ENCODE measurements at places on chromosomes 11 and 22.

DNA sequence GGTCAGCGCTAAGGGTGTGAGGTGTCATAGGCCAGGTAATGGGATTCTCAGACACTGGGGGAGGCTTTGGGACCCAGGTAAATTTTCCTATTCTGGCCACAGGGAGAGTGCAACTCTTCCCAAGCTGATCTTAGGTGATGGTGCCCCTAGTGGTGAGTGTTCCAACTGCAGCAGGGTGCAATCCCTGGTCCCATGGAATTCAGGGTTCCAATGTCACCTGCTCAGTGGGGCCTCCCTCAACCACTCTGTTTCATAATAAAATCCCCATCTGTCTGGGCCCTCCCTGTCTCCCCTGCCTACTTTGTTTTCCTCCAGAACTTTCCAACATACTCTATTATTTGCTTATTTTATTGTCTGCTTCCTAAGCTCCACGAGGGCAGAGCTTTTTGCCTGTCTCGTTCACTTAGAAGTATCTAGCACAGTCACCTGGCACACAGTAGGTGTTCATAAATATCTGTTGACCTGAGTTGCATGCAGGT is 2.9 kb upstream of the SGSM1 start:
- DNase-seq = no peak

DNA sequence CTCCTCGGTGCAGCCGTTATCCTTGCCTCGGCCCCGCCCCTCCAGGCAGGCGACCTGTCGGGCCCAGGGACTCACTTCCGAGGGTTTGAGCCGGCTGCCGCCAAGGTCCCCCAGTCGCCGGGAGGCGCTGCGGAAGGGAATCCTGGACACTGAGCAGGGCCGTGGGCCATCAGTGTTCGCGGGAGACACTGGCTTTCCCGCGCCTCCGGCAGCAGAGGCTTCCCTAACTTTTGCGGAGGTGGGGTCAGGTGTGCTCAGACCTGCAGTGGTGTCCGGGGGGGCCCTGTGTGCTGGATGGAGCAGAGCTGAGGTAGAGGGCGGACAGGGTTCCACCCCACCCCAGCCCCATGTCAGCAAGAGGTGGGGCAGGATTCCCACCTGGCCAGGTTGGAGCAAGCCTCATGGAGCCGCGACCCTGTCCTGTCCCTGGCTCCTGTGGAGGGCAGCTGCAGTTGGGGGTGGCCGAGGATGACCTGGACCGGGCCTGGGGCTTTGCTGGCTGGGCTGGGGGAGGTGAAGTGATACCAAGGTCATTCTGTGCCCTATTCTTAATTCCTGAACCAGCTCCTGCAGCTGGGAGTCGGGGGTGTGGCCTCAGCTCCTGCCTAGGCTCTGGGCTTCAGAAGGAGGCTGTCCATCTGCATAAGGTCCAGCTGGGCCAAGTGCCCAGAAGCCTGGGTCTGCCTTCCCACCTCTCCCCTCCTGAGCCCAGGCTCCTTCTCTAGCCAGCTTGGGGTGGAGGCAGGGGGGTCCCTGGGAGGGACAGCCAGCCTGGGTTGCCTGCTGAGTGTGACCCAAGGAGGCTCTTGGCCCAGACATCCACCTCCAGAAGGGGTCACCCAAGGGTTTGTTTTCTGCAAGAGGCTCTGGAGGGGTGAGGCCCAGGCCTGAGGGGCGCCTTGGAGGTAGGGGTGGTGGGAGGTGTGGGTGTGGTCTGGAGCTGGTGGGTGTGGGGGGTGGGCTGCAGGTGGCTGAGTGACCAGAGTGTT is 8.4 kb downstream of the TSPAN4 start:
- DNase-seq = no peak

GRCh38 chr22:26075251-26075650 is 94.0 kb upstream of the SEZ6L start:
- DNase-seq = no peak

DNA sequence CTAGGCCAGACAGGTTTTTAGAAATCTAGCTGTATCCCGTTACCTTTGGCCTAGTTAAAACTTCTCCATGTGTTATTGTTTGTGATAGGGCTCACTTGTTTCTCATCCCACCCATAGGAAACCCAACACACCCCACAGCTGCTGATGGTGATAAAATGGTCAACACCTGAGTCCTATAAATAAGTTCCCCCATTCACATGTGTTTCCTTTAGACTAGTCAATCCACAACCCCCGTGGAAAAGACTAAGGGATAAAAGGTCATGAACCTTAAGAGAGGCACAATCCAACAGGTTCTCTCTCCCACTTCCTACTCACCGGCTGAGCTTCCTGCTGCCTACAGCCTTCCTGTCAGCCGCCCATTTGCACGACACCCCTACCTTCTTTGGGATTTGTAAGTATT is 768.4 kb downstream of the JRKL start:
- DNase-seq = no peak

- DNase-seq = no peak
These were observed 5.6 kb downstream of the PTDSS2 start for GRCh38 chr11:455566-456147.

GRCh38 chr11:74311352-74311926 is at the start of gene P4HA3:
Gene P4HA3, minus strand, starts transcription at chr11:74311640. Its CDS starts 29 bp downstream, at chr11:74311611.
- DNase-seq = no peak

DNA sequence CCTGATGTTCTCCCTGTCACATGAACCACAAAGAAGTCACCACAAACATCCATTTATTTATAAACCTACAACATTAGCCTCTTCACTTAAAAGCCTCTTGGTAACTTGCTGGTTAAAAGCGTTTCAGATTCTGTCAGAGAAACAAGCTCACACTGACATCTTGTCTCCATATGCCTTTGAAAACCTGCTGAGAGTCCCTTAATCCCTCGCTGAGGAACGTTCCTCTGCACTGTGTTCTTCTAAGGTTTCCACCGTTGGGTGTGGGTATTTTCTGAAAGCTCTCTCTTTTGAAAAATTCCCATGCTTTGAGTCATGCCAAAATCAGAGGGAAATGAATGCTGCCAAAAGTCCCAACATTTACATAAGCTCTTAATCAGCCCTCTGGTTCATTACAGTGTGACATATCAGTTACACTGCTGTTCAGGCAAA is 149.8 kb downstream of the CCDC34 start:
- peak; percentile 97 for DNase-seq

GRCh38 chr11:62928011-62928410 is 6.8 kb upstream of the CHRM1 start:
- no peak for DNase-seq

- DNase-seq = no peak
These were observed 119.2 kb upstream of the SEZ6L start for GRCh38 chr22:26050079-26050478.

DNA sequence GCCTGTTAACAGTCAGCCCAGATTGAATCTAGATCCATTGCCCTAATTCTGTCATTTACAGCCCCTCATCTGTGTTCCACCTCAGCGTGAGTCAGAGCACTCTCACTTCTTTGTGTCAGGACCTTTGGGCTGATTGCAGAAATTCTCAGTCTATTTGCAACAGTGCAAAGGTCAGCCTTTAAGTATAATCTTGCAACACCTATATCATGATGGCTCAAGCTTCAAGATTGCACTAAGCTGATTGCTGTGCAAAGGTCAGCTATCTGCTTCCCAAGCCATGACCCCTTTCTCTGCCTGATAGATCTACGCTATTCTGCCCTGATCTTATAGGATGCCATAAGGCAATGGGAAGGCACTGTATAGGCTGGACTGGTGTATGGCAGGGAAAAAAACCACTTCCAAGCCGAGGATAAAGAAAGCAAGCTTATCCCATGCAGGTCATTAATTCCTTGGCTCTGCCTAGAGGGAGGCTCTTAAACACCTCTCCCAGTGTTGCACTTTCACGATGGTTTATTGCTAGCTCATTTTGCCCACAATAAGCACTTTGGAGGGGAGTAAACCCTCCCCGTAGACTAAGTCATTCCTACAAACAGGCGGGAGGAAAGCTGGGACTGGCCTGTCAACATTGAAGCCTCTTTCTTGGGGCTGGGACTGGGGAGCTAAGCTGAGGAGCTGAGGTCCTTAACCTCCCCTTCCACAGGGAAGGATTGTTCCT is 100.6 kb downstream of the RRAS2 start:
- no peak for DNase-seq

DNA sequence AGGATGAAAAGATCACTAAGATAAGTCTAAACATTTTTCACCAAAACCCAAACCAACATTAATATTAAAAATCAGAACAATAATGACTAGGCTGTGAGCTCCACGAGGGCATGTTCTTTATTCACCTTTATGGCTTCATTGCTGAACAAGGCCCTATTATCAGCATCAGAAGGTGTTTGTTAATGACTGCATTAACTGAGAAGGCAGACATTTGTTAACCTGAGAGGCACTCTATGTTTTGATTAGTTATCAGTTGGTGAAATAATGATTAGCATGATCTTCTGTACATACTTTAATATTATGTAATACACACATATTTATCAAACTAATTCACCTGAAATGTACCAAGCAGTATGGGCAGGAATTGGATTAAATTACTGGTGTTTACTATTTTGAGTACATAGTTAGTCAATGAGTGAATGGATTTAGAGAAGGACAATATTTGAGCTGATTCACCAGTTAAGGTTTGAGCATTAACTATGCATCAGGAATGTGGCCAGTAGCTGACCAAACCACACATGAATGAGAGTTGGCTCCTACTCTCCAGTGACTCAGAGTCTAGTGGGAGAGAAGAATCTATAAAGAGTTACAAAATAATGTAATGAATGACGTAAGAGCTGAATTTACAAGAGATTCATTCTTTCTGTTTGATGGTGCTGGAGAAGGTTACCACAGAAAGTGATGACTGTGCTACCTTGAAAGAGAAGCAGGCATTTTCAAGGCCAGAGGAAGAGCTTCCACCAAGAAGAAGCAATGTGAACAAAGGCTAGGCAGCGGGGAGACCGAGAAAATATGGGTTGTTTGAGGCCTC is 6.7 kb downstream of the IL18 start:
- DNase-seq = peak; percentile 97

GRCh38 chr11:116115801-116116200 is 611.6 kb upstream of the CADM1 start:
- no peak for DNase-seq

DNA sequence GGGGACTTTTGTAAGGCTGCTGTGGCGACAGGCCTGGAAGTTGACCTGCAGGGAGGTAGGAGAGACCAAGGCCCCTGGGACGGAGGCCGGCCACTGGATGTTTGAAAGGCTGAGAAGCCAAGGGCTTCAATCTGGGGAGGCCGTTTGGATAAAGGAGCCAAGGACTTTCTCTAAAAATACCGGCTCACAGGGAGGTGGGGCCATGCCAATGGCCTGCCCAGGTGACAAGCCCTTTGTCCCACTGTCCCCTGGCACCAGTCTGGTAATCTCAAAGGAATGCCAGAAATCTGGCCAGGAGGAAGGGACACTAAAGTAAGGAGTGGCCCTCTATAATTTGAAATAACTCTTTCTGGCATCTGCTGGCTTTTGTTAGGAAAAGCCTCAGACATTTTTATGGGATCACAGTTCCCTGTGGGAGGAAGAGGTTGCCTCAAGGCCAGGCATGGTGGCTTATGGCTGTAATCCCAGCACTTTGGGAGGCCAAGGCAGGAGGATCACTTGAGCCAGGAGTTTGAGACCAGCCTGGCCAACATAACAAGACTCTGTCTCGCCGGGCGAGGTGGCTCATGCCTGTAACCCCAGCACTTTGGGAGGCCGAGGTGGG is 1.9 kb upstream of the CHKA start:
- no peak for DNase-seq

GRCh38 chr11:13010749-13011465 is 1.8 kb downstream of the RASSF10 start:
- DNase-seq = no peak

- no peak for DNase-seq
These were observed 190.0 kb downstream of the KCNA4 start for GRCh38 chr11:29826878-29827277.

GRCh38 chr11:130146796-130147195 is 12.8 kb upstream of the ST14 start:
- DNase-seq = no peak

DNA sequence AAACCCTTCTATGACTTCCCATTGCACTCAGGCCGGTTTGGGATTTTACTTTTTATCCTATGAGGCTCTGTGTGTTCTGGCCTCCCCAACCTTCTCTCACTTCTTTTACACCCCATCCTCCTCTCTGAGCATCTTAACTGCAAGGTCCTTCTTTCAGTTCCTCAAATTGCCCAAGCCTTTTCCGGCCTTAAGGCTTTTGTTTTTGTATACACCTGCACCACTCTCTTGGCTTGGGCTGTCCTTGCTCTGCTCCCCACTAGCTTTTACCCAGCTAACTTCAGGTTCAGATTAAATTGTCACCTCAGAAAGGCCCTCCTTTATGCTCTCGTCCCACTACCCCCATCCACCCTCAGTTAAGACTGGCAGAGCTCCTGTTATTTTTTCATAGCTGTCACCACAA is 55.5 kb downstream of the FAM83F start:
- DNase-seq = no peak

DNA sequence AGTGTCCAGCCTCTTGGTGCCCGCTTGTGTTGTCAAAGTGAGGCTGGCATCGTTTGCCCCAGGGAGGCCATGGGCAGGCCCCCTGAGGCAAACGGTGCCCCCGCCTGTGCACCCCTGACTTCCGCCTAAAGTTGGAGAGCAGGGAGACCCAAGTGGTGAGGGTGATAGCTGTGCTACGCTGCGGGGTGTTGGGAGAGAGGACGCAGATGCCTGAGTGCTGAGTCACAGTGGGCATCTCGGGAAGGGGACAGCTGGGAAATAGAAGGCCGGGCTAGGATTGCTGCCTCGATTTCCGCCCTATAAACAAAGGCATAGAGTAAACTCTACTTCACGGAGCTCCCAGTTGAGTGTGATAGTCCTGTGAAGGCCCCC is 5.8 kb downstream of the GRIK4 start:
- DNase-seq = no peak

DNA sequence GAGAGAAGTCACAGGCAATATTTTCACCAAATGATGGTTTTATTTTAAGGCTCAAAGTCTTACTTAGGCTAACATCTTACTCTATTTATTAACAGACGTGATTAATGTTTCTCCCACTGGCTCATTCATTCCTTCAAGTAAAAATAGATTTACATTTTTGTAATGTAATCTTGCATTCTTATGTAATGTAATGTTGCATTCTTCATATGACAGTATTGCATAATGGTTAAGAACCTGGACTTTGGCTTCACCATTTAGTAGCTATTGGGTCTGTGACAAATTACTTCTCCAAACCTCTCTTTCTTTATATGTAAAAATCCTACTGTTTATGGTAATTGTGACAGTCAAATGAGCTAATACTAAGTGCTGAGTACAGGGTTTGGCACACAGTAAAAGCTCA is 3.3 kb upstream of the DIXDC1 start:
- no peak for DNase-seq

DNA sequence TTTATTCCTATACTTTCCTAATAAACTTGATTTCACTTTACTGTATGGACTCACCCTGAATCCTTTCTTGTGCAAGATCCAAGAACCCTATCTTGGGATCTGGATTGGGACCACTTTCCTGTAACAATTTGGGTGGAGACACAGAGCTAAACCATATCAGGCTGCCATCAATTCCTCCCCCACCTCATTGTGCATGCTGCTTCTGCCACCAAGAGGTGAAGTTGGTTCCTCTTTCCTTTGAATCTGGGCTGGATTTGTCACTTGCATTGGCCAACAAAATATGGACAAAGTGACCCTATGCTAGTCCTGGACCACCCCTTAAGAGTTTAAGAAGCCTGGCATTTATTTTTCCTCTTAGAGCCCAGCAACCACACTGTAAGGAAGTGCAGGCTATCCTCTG is 39.4 kb upstream of the CEP295 start:
- DNase-seq = no peak

All from fibroblast of skin of left biceps (primary cell).